ENCODE measurements at places on chromosomes 6 and 20. TPM values are rescaled to one million over a fixed set of nuclear protein-coding genes. Genes with fewer than 3 reads are reported as not detected.

DNA sequence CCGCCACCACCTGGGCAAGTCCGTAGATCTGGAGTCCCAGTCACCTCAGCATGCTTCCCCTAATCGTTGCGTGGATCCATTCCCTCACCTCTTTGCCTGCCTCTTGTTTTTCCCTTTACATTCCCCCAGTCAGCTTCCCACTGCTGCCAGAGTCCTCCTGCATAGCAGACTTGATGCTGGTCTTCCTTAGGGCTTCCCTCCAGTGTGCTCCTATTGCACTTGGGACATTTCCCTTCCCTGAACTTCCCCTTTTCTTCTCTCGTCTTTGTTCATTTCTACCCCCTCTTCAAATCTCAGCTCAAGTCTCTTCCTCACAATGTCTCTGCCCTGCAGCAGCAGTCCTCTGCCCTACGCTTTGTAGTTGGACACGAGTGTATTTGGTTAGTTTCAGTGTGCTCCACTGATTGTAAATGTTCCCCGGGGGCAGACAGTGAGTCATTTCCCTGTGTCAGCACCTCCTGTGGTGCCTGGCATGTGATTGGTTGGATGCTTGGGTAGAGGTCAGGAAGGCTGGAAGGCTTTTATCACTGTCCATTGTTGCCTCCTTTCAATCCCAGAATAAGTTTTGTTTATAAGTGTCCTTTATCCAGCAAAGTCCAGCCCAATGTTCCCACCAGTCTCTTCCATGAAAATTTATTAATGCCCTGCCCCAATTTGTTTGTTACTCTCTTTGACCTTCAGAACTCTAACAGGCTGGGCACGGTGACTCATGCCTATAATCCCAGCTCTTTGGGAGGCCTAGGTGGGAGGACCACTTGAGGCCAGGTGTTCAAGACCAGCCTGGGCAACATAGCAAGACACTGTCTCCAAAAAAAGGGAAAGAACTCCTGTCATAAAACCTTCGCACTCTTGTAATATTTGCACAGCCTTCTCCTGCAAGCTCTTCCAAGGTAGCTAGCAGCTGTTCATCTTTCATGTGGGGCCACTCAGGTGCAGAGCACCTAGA is 38.3 kb downstream of the FAM120B start:
- H3K4me1 ChIP-seq: peaks cover 15% of the 10 kb centered on the region
- H3K36me3 ChIP-seq: no peaks in the 10 kb centered on the region
- H3K27ac ChIP-seq: no peak overlapping the region
- H3K4me3 ChIP-seq: no peak overlapping the region
- no peaks in the 10 kb centered on the region for H3K27me3 ChIP-seq
- DNase-seq: no peak

DNA sequence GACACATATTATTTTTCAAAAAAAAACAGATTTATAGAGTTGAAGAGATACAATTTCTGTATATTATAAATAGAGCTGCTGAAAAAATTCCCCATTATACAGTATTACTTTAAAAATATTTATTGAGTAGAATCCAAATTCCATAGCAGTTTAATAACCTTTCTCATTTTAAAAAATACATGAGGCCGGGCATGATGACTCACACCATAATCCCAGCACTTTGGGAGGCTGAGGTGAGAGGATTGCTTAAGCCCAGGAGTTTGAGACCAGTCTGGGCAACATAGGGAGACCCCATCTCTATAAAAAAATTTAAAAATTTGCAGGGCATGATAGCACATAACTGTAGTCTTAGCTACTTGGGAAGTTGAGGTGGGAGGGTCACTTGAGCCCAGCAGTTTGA is 13.0 kb downstream of the ATRN start:
- H3K27ac ChIP-seq: no peak overlapping the region
- H3K4me3 ChIP-seq: no peak overlapping the region
- no peaks in the 10 kb centered on the region for H3K27me3 ChIP-seq
- no peaks in the 10 kb centered on the region for H3K36me3 ChIP-seq
- no peaks in the 10 kb centered on the region for H3K4me1 ChIP-seq

GRCh38 chr6:38143191-38144150 is 323.9 kb downstream of the ZFAND3 start:
- no peak overlapping the region for H3K27ac ChIP-seq
- no peaks in the 10 kb centered on the region for H3K27me3 ChIP-seq
- no peak overlapping the region for H3K4me3 ChIP-seq
- H3K4me1 ChIP-seq: no peaks in the 10 kb centered on the region

GRCh38 chr6:88665131-88665530 is 298.3 kb downstream of the RNGTT start:
- H3K27me3 ChIP-seq: no peaks in the 10 kb centered on the region
- H3K4me3 ChIP-seq: no peak overlapping the region
- H3K36me3 ChIP-seq: no peaks in the 10 kb centered on the region
- DNase-seq: no peak

DNA sequence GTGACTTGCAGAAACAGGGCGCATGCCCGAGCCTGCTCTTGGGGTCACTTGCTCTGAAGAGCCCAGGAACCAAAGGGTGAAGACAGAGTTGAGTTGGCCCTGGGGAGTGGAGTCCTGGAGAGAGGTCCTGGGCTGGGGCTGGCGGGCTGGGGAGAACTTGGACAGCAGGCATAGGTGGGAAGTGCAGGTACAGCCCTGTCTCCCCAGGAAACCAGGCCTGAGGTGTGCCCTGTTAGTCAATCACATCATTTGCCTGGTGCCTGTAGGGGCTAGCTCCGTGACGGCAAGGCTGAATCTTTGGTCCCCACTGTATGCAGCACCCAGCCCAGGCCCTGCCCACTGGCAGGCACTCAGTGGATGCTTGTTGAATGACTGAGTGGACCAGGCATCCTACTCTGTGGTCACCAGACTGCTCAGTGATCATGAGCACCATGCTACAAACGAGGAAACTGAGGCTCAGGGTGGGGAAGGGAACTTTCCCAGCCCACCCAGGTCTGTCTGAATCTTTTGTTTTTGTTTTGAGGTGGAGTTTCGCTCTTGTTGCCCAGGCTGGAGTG is 15.6 kb upstream of the NOL4L start:
- no peaks in the 10 kb centered on the region for H3K36me3 ChIP-seq
- H3K27ac ChIP-seq: no peak overlapping the region
- H3K4me1 ChIP-seq: no peaks in the 10 kb centered on the region
- no peak overlapping the region for H3K4me3 ChIP-seq
- H3K27me3 ChIP-seq: no peaks in the 10 kb centered on the region

- H3K27me3 ChIP-seq: no peaks in the 10 kb centered on the region
- H3K27ac ChIP-seq: no peak overlapping the region
- no peak for DNase-seq
Measured at GRCh38 chr6:37143585-37143984, 26.4 kb upstream of the PIM1 start.

DNA sequence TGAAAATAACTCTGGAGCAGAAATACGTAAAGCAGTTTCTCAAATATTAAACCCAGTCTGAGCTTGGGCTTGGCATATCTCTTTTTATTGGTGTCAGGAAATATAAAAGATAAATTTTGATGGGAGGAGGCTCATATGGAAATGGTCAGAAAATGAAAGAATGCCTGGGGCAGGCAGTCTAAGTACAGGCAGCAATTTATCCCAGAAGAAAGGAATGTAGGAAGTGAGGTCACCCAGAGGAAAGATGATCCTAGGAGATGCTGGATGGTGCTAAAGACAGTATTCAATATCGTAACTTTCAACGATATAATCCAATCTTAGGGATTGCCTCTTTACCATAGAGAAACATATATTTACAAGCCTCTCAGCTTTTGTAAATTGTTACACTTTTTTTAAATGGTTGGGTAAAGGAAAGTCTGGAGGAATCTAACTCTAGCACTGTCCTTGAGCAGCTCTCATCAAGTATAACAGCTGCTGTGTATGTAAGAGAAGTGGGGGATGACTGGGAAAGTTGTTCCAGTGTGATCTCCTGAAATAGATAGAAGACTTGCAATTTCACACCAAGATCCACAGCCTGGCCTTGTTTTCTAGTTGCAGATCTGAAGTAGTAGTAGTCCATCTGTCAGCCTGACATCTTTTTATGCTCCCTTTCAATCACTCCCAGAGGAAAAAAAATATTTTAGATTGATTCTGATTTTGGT is 256.9 kb upstream of the SASH1 start:
- H3K36me3 ChIP-seq: no peaks in the 10 kb centered on the region
- no peaks in the 10 kb centered on the region for H3K27me3 ChIP-seq

- no peak overlapping the region for H3K4me3 ChIP-seq
- DNase-seq: no peak
- H3K27me3 ChIP-seq: no peaks in the 10 kb centered on the region
- H3K27ac ChIP-seq: no peak overlapping the region
- no peaks in the 10 kb centered on the region for H3K4me1 ChIP-seq
Measured at GRCh38 chr6:15841937-15842726, 179.3 kb upstream of the DTNBP1 start.

DNA sequence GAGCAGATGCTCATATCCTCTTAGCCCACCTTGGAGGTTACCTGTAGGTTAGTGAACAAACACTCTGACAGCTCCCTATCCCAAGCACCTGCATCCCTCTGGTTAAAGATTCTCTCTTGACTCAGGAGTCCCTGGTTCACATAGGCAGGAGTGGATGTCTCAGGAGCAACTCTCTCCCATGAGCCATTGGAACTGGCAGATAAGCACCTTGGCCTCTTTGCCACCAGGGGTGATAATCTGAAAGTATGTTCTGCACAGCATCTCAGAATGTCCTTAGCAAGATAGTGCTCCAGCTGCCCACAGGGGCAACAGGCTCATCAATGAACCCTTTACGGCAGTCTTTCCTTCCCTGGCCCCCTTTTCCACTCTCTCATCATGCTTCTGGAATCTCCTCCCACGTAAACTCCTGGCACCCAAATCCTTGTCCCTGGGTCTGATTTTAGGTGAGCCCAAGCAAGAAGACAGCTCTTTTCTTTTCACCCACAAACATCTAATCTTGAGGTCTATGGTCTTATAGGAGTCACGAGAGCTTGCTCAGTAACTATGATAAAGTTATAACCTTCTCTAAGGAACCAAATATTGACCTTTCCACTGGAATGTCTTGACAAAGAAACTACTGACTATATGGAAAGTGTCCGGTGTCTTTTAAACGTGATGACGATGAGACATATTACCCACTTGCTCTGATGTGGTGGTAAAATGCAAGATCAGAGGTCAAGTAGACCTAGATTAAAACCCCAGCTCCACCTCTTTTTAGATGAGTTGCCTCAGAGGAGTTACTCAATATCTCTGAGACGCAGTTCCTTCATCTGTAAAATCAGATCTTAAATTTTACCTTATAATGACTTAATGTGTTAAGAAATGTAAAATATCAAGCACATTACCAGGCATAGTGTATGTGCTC is 39.8 kb upstream of the ISM1 start:
- no peak overlapping the region for H3K4me3 ChIP-seq
- no peaks in the 10 kb centered on the region for H3K27me3 ChIP-seq
- H3K36me3 ChIP-seq: no peaks in the 10 kb centered on the region
- no peaks in the 10 kb centered on the region for H3K4me1 ChIP-seq

- H3K36me3 ChIP-seq: no peaks in the 10 kb centered on the region
- no peaks in the 10 kb centered on the region for H3K4me1 ChIP-seq
- no peak for DNase-seq
- no peak overlapping the region for H3K27ac ChIP-seq
- no peaks in the 10 kb centered on the region for H3K27me3 ChIP-seq
- no peak overlapping the region for H3K4me3 ChIP-seq
Measured at GRCh38 chr6:126444659-126445273, 104.9 kb downstream of the CENPW start.

- no peaks in the 10 kb centered on the region for H3K4me1 ChIP-seq
- no peak overlapping the region for H3K4me3 ChIP-seq
- no peak overlapping the region for H3K27ac ChIP-seq
- H3K27me3 ChIP-seq: no peaks in the 10 kb centered on the region
- no peak for DNase-seq
- no peaks in the 10 kb centered on the region for H3K36me3 ChIP-seq
Measured at GRCh38 chr6:8137529-8137939, 35.2 kb upstream of the EEF1E1 start.

- no peaks in the 10 kb centered on the region for H3K4me1 ChIP-seq
- no peaks in the 10 kb centered on the region for H3K36me3 ChIP-seq
- DNase-seq: no peak
Measured at GRCh38 chr20:55052459-55052858, 577.1 kb downstream of the DOK5 start.

The MEI4 gene
- total RNA-seq: not detected

The JARID2 gene
- 35.4 TPM for total RNA-seq

The SASH1 gene
- 48.6 TPM for total RNA-seq

The RIPPLY2 gene
- total RNA-seq: 0.23 TPM

The CD83 gene
- 5.7 TPM for total RNA-seq

The MEP1A gene
- not detected for total RNA-seq

The HLA-DOB gene
- 0.41 TPM for total RNA-seq

The ARG1 gene
- total RNA-seq: 1.2 TPM

The SPDEF gene
- 165 TPM for total RNA-seq

The TMEM244 gene
- total RNA-seq: not detected

The SRC gene
- 149 TPM for total RNA-seq

The VWA7 gene
- total RNA-seq: 2.7 TPM

The RPP40 gene
- total RNA-seq: 5.5 TPM

The FAM217A gene
- total RNA-seq: not detected
